ENCODE measurements at places on chromosomes 16 and 17.
A peak's percentile ranks its signal among the peaks of the same experiment; 100 is the strongest.

GRCh38 chr17:48577330-48577945 lies 712 bp downstream of the HOXB4 start:
- DNase-seq: no peak

GRCh38 chr17:81665205-81666091 lies 957 bp downstream of the OXLD1 start:
- no peak for DNase-seq

DNA sequence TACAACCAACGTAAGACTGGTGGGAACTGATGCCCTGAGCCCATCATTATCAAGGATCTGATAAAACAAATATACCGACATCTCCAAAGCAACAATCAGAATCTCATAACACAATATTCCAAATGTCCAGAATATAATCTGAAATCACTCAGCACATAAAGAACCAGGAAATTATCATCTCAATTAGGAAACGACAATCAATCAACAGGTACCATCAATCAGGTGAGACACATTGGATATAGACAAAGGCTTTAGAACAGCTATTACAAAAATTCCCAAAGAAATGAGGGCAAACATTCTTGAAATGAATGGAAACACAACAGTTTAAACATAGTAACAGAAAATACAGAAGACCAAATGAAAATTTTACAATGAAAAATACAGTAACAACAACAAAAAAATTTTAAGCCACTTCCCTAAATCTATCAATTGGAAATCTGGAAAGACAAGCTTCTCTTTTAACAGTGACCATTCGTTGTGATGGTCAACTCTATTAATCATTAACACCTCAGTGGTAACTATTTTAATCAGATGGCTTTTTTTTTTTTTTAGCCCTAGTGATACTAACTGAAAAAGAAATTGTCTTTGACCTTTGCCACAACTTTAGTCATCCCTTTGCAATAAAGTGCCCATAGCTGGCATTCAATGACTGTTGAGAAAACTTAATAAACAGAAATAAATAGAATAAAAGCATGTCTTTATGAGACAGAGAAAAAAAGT lies 70.4 kb downstream of the USP32 start:
- no peak for DNase-seq

DNA sequence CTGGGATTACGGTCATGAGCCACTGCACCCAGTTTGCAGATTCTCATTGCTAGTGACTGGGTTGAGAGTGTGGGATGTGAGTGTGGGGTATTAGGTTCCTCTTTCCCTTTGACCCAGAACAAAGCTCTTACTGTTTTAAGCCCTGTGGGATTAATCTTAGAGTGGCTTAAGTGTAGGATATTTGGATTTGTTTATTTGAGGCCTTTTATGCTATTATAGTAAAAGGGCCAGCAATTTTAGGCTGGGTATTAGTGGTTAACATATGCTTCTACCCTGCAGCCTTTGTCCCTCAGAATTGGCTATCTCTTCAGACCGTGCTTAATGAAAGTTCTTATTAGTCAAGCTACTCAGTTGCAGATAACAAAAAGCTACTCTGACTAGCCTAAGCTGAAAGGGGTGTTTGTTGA lies 3.2 kb downstream of the SGF29 start:
- peak; percentile 47 for DNase-seq
